ENCODE measurements at places on chromosomes 1 and 21.
A peak's percentile ranks its signal among the peaks of the same experiment; 100 is the strongest.

DNA sequence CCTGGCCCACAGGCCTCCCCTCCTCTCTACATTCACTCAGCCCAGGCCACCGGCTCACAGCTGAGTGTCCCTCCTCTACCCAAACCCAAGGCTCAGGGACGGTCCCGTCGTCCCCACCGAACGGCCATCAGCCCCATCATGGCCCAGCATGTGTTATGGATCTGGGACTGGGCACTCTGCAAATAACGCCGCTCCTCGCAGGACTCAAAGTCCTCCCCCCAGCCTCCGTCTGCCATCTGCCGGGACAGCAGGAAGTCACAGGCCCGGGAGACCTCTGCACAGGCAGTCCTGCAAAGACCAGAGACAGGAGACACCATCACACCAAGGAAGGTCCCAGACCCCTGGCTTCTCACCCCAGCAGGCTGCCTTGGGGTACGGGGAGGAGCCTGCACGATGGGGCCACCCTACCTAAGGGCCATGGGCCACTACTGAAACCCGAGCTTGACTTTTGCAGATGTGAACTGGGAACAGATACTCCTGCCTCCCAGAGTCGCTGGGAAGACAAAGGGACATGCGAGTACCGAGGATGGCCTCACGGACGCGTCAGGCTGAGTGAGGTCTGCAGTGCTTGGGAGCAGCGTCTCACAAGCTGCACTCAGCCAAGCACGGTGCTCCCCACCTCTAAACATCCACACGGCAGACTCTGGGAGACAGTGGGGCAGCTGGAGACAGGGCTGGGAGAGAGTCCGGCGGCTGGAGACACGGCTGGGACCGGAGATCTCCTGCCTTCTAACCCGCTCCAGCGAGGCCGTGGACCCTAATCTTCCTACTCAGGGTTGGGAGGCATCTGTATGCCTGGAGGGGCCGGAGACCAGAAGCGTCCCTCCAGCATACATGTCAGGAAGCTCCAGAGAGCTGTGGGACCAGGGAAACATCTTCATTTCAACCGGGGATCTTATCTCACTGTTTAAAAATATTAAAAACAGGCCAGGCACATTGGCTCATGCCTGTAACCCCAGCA is 10.4 kb upstream of the SPATC1L start:
- DNase-seq: no peak

DNA sequence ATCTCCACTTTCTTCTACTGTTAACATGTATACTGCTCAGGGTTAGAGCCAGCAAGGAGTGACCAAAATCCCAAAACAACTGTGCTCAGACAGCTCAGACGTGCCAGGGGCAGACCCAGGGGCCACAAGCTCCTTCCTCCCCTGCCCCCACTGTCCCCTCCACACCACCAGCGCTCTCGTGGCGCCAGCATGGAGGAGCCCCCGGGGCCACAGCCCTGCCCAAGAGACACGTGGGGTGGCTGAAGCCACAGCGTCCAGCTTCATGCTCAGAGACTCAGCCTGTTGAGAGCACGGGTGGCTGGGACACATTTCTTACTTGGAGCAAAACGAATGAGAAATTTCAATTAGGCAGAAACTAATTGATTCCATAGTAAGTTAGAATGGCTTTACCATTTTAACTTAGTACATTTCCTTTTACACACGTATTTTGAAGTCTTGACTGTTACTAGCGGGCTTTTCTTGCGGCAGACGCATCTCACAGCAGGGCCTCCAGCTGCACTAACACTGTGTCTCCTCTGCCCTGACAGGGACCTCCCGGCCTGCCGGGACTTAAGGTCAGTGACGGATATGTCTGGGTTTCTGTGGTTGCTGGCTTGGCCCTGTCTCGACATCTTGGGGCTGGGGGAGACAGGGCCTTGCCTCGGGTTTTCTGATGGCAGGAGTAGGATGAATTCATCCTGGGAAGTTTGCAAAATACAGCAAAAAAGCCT is 54.2 kb downstream of the SLC19A1 start:
- no peak for DNase-seq

DNA sequence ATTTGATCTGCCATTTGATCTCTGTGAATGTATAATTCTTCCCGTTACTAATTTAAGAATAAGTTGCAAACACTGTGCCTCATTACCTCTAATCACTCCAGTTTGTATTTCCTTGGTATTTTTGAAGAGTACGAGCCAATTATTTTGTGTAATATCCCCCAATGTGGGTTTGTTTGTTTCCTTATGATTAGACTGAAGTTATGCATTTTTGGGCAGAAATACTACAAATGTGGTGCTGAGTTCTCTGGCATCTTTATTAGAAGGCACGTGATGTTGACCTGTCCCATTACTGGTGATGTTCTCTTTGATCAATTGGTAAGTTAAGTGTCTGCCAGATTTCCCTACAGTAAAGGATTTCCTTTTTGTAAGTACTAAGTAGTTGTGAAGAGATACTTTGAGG is 10.3 kb downstream of the MIXL1 start:
- no peak for DNase-seq

DNA sequence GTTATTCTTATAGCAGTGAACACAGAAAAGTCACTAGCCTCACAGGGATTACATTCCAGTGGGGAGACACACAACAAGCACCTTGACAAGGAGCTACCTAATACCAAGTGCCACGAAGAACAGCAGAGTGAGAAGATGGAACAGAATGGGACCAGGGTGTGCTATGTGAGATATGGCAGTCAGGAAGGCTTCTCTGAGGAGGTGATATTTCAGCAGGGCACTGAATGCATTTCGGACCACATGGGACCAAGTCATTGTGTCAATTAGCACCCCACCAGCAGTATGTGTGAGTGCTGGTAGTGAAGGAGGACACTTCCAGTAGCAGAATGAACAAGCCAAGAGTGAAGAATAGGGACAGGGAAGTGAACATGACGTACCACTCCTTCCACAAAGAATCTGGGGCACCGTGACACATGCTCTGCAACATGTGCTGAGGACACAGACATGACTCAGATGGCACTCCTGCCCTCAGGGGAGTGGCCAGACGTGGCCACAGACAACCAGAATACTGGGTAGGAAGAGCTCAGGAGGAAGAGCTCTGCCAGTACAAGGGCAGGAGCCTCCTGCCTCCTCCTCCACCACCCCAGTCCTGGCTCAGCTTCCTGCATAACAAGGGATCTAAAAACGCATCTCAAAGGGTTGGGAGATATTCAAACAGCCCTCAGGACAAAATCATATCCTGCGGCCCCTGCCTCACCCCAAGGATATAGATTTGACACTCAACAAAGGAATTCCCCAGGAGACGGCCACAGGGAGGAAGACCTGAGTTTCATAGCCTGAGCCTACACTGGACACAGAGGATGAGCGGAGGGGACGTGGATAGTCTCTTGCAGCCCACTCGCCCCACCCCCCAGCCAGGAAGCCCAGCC is 102.5 kb downstream of the TRABD2B start:
- peak; percentile 20 for DNase-seq

DNA sequence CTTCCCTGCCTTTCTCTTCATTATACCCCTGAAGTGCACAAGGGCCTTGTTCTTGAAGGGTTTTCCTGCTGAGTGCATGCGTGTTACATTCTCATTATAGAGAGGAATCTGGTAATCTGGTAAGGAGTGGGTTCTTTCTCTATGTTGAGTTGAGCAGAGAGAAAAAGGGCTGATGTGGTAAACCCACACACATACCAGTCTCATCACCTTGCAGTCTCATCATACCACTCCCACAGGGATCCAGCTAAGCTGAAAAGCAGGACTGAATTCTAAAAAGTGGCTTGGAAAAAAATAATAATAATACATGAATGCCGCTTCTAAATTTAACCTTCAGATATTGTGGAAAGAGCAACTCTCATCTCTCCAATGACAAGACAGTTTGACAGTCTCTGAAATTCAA is 10.5 kb upstream of the HTR1D start:
- no peak for DNase-seq

Data from LHCN-M2 (cell line).